ENCODE measurements at places on chromosomes 13 and 19.

GRCh38 chr19:50679177-50680125 is 30.2 kb downstream of the C19orf81 start:
- DNase-seq, result peak; percentile 80

GRCh38 chr19:54460230-54461005 is 3.2 kb downstream of the LENG9 start:
- DNase-seq, result no peak

DNA sequence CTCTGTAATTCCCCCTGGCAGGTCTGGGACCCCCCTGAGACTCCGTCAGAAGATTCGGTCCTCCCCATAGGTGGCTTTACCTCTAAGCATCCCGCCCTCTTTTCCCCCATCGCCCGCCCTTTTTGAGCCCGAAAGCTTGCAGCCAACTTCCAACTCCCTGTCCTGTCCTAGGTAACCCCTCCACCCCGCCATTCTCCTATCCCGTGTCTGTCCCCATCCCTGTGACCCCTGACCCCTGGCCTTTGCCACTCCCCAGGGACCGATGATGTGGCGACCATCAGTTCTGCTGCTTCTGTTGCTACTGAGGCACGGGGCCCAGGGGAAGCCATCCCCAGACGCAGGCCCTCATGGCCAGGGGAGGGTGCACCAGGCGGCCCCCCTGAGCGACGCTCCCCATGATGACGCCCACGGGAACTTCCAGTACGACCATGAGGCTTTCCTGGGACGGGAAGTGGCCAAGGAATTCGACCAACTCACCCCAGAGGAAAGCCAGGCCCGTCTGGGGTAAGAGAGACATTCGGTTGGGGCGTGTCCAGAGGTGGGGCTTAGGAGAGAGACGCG is 488 bp downstream of the RCN3 start:
- DNase-seq, result no peak

DNA sequence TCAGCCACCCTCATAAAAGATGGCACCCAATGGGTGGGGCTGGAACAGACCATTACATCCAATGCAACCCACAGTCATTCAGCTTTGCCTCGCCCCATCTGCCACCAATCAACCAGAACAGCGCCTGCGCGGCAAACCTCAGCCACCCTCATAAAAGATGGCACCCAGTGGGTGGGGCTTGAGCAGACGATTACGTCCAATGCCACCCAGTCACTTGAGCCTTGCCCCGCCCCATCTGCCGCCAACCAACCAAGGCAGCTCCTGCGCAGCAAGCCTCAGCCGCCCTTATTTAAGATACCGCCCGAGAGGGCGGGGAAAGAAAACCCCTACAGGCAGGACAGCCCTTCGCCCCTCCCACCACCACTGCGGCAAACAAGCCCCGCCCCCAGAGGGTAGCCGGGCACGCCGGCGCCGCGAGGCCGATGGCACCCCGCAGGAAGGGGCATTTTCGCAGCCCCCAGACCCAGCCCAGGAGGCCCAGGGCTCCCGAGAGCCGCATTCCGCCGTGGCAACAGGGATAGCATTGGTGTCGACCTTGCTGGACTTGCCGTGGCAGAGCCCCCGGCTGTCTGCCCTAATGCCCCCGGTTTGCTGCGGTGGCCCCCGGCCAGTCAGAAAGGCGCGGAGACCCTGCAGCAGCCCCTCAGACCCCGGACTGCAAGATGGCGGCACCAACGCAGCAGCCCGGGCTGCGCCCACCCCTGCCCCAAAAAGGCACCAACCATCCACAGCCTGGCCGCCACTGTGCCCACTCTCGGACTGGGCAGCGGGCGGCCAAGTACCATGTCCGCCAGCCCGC is 675 bp downstream of the PEG3 start:
- DNase-seq, result peak; percentile 84

- DNase-seq, result no peak
Observed at GRCh38 chr13:26998292-26998691, 173.3 kb downstream of the USP12 start.

DNA sequence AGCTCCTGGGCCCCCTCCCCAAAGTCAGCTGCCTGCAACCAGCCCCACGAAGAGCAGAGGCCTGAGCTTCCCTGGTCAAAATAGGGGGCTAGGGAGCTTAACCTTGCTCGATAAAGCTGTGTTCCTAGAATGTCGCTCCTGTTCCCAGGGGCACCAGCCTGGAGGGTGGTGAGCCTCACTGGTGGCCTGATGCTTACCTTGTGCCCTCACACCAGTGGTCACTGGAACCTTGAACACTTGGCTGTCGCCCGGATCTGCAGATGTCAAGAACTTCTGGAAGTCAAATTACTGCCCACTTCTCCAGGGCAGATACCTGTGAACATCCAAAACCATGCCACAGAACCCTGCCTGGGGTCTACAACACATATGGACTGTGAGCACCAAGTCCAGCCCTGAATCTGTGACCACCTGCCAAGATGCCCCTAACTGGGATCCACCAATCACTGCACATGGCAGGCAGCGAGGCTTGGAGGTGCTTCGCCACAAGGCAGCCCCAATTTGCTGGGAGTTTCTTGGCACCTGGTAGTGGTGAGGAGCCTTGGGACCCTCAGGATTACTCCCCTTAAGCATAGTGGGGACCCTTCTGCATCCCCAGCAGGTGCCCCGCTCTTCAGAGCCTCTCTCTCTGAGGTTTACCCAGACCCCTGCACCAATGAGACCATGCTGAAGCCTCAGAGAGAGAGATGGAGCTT is 4.7 kb upstream of the CEACAM5 start:
- DNase-seq, result peak; percentile 34

GRCh38 chr19:17001603-17002183 is 24.9 kb downstream of the CPAMD8 start:
- peak; percentile 35 for DNase-seq

GRCh38 chr19:28523619-28524018 is 689.3 kb downstream of the UQCRFS1 start:
- DNase-seq, result no peak

Measured in mucosa of descending colon (tissue), 3 donors.